Activated CD4-positive, alpha-beta T cell treated with anti-CD3 and anti-CD28 coated beads, Interleukin-2, amount 10 ng/mL, durations not matched to agents 7 days and 5 days (primary cell): ENCODE measurements at places on chromosomes 1 and 21.

DNA sequence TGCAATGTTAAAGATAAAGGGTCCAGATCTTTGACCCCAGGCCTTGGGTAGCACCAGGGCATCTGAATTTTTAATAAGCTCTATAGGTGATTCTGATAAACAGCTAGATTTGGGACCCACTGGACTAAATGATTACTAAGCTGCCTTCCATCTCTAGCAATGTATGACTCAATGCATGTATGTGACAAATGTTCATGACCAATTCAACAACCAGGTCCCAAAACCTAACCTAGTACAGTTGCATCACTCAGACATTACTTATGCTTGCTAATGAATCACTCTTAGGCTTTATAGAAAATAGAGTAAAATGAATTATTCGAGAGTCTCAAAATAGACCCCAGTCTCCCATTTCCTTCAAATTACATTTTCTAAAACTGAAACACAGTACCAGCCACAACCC is 35.5 kb downstream of the RCAN1 start:
- no peak overlapping the region for H3K27ac ChIP-seq
- no peak for DNase-seq
- no peak overlapping the region for H3K4me3 ChIP-seq

- no peaks in the 10 kb centered on the region for H3K27me3 ChIP-seq
- H3K4me3 ChIP-seq, result no peak overlapping the region
- H3K27ac ChIP-seq, result peak overlapping the region; percentile 37
- DNase-seq, result no peak
Measured at GRCh38 chr1:28566931-28567330, 14.0 kb downstream of the TRNAU1AP start.

DNA sequence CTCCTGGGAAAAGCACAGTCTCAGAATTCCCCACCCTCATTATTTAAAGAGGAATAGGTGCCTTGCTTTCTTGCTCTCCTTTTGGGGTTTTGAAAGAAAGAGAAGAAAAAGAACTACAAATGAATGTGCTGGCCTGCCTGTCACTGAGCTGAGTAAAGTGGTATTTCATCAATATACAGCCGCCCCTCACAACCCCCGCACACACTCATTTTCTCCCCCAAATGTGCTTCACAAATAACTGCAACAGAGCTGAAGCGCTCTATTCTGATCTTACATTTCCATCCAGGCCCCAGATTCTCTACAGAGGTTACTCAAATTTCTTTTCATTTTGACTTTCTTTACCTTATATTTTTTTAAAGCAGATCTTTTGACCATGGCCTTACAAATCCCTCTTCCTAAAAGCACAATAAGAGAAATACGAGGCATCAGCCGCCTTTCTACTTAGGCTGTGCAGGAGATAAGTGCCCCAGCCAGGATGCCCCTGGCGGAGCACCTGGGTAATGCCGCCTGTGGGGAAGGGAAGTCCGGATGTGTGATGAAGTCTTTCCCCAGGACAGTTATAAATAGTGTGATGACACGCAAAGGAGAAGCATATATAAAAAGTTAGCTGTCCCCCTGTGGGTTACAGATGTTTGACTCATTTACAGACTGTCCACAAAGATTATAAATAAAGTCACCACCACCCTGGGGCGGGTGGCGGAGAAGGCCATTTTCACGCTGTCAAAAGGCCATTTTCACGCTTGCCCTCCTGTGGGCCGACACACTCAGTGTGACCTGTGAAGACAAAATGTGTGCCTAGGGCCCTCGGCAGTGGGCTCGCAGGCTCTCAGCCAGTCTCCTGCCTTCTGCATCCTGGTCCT is 6.5 kb downstream of the KCNN3 start:
- DNase-seq, result no peak
- H3K4me3 ChIP-seq, result no peak overlapping the region
- peaks cover 19% of the 10 kb centered on the region for H3K27me3 ChIP-seq
- H3K36me3 ChIP-seq, result no peaks in the 10 kb centered on the region

DNA sequence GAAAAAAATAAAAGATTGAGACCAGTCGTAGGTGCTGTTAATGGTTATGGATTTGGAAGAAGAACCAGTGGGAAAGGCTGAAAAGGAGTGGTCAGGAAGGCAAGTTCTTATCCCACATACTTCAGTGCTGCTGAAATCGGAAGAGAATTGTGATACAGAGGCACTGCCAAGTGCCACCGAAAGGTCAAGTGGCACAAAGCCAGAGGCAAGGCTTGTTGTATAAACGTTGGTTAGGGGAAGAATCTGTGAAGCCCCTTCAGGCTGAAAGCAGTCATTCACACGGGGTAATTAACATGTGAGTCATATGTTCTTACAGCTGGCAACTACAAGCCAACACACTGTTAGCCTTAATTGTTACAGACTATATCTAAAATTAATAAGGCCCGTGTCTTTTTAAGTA is 48.8 kb downstream of the ZBTB40 start:
- H3K27ac ChIP-seq, result no peak overlapping the region
- no peak for DNase-seq
- H3K4me1 ChIP-seq, result no peaks in the 10 kb centered on the region
- H3K27me3 ChIP-seq, result no peaks in the 10 kb centered on the region

DNA sequence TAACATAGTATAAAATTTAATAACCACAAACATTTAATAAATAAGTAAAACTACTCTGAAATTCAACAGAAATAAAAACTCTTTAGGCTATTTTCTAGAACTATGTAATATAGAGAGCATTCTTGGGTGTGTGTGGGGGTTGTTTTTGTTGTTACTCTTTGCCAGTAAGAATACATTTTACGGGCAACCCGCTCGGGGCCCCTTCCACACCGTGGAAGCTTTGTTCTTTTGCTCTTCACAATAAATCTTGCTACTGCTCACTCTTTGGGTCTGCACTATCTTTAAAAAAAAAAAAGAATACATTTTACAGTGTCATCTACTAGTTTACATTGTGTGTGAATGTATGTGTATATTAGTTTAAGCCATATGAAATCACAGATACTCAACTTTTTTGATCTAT is 16.0 kb upstream of the GIPC2 start:
- no peaks in the 10 kb centered on the region for H3K4me1 ChIP-seq
- H3K27me3 ChIP-seq, result peaks cover 7% of the 10 kb centered on the region
- H3K4me3 ChIP-seq, result no peak overlapping the region
- H3K36me3 ChIP-seq, result no peaks in the 10 kb centered on the region
- DNase-seq, result no peak

GRCh38 chr1:39653546-39654031 is 14.1 kb upstream of the HEYL start:
- peak; percentile 79 for DNase-seq
- H3K27ac ChIP-seq, result no peak overlapping the region
- peaks cover 11% of the 10 kb centered on the region for H3K27me3 ChIP-seq
- H3K36me3 ChIP-seq, result no peaks in the 10 kb centered on the region

- H3K27me3 ChIP-seq, result no peaks in the 10 kb centered on the region
- no peaks in the 10 kb centered on the region for H3K36me3 ChIP-seq
- H3K27ac ChIP-seq, result no peak overlapping the region
Measured at GRCh38 chr1:7079637-7080036, 294.4 kb downstream of the CAMTA1 start.

GRCh38 chr1:246324711-246325110 is 182.4 kb downstream of the SMYD3 start:
- H3K4me1 ChIP-seq, result peaks cover under 1% of the 10 kb centered on the region
- peaks cover 5% of the 10 kb centered on the region for H3K36me3 ChIP-seq
- H3K27ac ChIP-seq, result no peak overlapping the region
- no peak for DNase-seq
- H3K27me3 ChIP-seq, result no peaks in the 10 kb centered on the region

GRCh38 chr1:221667504-221667903 is 74.4 kb downstream of the DUSP10 start:
- no peak overlapping the region for H3K4me3 ChIP-seq
- H3K27me3 ChIP-seq, result peaks cover 3% of the 10 kb centered on the region
- no peak for DNase-seq
- peaks cover 2% of the 10 kb centered on the region for H3K4me1 ChIP-seq

DNA sequence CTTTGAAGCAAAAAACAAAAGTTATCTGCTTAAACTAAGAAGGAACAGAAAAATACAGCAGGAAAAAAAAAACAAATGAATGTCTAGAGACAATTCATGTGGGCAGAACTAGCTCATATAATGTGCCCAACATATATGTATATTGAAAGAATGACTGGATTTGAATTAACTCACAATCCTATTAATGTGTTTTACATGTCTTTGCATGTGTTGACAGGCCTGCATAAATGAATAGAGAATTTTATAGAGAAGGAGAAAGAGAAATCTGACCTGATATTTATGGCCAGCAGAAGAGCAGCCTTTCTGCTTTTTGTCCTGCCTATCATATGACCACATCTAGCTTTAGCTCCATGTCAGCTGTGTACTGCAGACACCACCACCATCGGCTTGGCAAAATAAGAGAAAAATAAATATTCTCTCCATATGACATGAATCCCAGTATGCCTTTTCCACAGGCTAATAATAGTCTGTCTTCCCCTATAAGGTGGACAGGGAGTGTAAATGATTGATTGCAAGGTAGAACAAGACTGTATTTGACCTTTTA is 171.5 kb upstream of the PALMD start:
- no peaks in the 10 kb centered on the region for H3K4me1 ChIP-seq
- H3K4me3 ChIP-seq, result no peak overlapping the region
- no peak for DNase-seq
- H3K36me3 ChIP-seq, result no peaks in the 10 kb centered on the region
- peaks cover 10% of the 10 kb centered on the region for H3K27me3 ChIP-seq
- no peak overlapping the region for H3K27ac ChIP-seq

- DNase-seq, result no peak
- H3K4me1 ChIP-seq, result no peaks in the 10 kb centered on the region
- no peak overlapping the region for H3K4me3 ChIP-seq
- H3K27me3 ChIP-seq, result no peaks in the 10 kb centered on the region
- no peak overlapping the region for H3K27ac ChIP-seq
- no peaks in the 10 kb centered on the region for H3K36me3 ChIP-seq
Measured at GRCh38 chr1:69511426-69512192, 56.1 kb upstream of the LRRC7 start.

DNA sequence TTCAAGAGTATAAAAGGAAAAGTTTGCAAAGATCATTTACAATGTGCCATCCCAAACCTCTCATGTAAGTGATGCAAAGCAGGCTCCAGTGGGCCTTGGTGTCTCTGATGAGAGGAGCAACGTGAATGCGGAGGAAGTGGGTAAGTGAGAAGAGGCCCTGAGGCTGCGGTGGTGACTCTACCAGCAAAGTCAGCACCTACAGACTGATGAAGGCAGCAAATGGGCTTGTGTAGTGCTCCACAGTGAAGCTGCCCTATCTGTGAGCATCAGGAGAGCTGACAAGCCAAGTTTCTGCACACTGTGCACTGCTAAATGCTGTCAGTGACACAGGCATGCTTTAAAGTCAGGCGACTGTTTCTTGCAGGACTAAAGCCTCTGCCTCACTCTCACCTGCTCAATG is 15.6 kb upstream of the RAP1A start:
- H3K36me3 ChIP-seq, result peaks cover 2% of the 10 kb centered on the region
- no peaks in the 10 kb centered on the region for H3K27me3 ChIP-seq
- DNase-seq, result peak; percentile 90
- H3K27ac ChIP-seq, result peak overlapping the region; percentile 95
- H3K4me1 ChIP-seq, result peaks cover 73% of the 10 kb centered on the region

DNA sequence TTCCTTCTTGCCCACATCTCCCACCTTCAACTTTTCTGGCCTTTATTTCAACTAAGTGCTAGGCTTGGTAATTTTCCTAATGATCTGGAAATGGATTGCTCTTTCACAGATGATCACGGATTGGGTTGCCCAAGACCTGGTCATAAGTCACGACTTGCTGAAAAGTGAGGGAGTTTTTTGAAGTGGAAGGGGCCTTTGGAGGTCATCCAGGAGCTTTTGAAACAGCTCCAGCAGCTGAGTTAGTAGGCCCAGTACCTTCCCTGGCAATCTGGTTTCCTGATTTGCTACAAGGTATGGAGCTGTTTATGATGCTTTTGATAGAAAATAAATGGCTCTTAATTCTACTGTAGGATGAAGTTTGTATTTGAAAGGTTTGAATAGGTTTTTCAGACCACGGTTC is 20.4 kb downstream of the GREM2 start:
- H3K4me1 ChIP-seq, result no peaks in the 10 kb centered on the region
- H3K4me3 ChIP-seq, result no peak overlapping the region
- DNase-seq, result no peak
- H3K27me3 ChIP-seq, result no peaks in the 10 kb centered on the region

DNA sequence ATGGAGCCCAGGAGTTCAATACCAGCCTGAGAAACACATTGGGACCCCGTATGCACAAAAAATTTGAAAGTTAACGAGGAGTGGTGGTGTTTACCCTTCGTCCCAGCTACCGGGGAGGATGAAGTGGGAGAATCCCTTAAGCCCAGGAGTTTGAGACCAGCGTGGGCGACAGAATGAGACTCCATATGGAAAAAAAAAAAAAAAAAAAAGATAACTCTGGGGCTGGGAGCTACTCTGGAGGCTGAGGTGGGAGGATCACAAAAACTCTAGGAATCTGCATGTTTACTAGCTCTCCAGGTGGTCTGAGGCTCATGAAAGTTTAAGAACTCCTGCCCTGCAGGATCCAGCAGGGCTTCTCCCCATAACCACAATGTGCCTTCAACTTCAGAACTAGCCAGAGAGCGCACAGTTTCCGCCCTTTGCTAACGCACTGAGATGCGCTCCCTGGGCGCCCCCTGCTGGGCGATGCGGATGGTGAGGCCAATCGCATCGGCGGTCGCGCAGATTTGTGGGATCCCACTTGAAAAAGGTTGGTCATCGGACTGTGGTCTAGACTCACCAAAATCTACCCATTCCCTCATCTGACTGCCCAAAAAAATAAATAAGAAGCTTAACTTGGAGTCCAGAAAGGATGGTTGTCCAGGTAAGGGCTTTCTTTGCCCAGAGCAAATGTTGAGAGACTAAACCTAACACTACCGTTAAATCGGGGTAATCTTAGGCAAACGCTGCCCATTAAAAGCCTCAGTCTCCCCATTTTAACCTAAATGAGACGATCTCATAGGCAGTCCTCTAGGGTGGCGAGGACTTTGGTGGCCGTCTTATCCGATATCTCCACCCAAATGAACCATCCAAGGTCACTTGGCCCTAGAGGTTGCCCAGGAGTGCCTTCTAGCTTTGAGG is 8.8 kb downstream of the ZNF683 start:
- H3K36me3 ChIP-seq, result no peaks in the 10 kb centered on the region
- DNase-seq, result peak; percentile 87
- H3K27ac ChIP-seq, result peak overlapping the region; percentile 39
- H3K27me3 ChIP-seq, result peaks cover 41% of the 10 kb centered on the region
- H3K4me1 ChIP-seq, result peaks cover 53% of the 10 kb centered on the region

GRCh38 chr1:201748335-201748734 is 80.6 kb upstream of the IPO9 start:
- peaks cover 20% of the 10 kb centered on the region for H3K27me3 ChIP-seq
- DNase-seq, result no peak
- H3K27ac ChIP-seq, result no peak overlapping the region
- H3K4me1 ChIP-seq, result peaks cover 8% of the 10 kb centered on the region

DNA sequence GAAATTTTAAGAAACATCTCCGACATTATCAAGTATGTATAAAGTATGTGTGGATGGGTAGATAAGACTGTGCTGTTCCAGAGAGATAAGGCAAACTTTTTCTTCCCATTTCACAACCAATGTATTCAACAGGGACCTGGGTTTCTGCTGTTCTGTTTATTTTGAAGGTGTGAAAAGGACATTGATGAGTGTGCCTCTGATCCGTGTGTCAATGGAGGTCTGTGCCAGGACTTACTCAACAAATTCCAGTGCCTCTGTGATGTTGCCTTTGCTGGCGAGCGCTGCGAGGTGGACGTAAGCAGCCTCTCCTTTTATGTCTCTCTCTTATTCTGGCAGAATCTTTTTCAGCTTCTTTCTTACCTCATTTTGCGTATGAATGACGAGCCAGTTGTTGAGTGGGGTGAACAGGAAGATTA is 174.0 kb downstream of the CRB1 start:
- H3K27me3 ChIP-seq, result peaks cover 3% of the 10 kb centered on the region
- DNase-seq, result no peak
- H3K27ac ChIP-seq, result no peak overlapping the region
- no peaks in the 10 kb centered on the region for H3K36me3 ChIP-seq
- H3K4me3 ChIP-seq, result no peak overlapping the region
- no peaks in the 10 kb centered on the region for H3K4me1 ChIP-seq

- DNase-seq, result peak; percentile 60
- H3K27me3 ChIP-seq, result no peaks in the 10 kb centered on the region
- no peak overlapping the region for H3K27ac ChIP-seq
- peaks cover 12% of the 10 kb centered on the region for H3K36me3 ChIP-seq
Measured at GRCh38 chr1:119743776-119744597, 24.7 kb downstream of the HMGCS2 start.
